ENCODE measurements at places on chromosomes 5 and 9.

- DNase-seq = no peak
Observed at GRCh38 chr5:172543484-172544298, 89.4 kb upstream of the SH3PXD2B start.

GRCh38 chr5:91332267-91333045, 50.7 kb downstream of the ARRDC3 start:
- DNase-seq = no peak

- peak; percentile 57 for DNase-seq
Observed at GRCh38 chr5:72552041-72552557, 44.9 kb upstream of the ZNF366 start.

DNA sequence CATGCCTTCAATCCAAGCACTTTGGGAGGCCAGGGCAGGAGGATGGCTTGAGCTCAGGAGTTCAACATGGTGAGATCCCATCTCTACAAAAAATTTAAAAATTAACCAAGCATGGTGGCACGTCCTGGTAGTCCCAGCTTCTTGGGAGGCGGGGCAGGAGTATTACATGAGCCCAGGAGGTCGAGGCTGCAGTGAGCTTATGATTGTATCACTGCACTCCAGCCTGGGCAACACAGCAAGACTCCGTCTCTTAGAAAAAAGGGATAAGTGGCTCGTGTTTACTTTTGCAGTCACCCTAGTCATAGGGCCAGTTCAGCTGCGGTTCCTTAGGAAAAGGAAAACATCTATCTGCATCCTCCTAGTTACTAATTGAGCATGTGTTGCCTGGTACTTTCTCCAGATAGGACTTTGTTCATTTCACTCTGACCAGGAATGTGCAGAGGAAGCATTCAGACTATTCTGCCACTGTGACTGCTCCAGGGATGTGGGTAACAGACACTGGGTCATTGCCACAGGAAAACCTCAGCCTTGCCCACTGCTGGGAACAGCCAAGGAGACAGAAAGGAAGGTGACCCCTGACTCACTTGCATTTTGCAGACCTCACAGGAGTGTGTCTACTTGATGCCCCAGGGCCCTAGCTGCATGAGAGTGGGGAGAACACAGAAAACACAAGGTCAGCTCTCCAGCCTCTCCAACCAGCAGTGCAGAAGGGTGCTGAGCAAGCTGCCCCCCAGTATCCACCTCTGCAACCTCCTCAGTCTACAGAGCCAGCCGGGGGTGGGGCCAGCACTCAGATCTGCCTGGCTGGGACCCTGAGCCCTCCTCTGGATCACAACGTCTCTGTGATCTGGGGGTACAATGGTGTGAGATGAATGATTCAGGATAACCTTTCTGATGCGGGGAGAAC, 33.9 kb upstream of the ALDH1B1 start:
- no peak for DNase-seq

- no peak for DNase-seq
Observed at GRCh38 chr9:130639866-130640555, 24.4 kb upstream of the PRDM12 start.

- no peak for DNase-seq
Observed at GRCh38 chr9:95313010-95313498, 4.5 kb downstream of the FANCC start.

- DNase-seq = peak; percentile 90
Observed at GRCh38 chr5:73796164-73797131, 170.5 kb downstream of the ARHGEF28 start.

DNA sequence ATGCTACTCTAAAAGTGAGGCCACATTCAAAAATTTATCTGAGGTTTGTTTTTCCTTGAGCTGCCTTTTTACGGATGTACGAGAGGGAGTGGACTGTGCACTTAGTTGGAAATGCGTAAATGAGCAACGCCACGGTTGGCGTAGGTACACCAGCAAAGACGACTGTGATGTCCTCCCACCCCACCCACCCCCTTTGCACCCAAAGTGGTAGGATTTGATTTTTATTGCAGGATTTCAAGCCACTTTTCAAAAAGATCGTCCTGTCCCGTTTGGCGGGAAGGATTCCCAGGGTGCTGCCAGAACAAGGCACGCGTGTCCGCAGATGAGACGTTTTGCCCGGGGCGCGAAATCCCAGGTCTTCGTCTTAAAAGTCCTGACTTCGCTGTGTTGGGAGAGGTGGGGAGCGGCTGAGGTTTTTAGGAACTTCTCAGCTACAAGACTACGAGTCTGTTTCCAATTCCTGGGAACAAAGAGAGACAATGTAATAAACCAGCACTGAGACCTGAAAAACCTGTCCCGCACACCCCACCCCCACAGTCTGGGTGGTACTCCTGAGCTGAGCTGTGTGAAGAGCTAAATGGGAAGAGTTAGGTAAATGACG, 1.0 kb upstream of the TLE1 start:
- DNase-seq = no peak

- no peak for DNase-seq
Observed at GRCh38 chr5:177430972-177431316, 4.5 kb downstream of the GRK6 start.

DNA sequence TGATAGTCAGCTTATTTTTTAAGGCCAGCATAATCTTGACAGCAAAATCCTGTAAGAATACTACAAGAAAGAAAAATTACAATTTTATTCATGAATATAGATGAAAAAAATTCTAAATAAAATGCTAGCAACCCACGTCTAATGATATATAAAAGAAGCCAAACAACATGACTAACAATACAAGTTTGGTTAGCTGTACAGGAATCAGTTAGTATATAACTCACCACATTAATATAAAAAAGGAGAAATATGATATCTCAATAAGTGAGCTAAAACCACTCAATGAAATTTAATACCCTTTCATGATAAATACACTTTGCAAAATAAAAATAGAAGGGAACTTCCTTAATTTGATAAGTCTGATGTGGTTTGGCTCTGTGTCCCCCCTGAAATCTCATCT, 139.7 kb upstream of the MAN2A1 start:
- no peak for DNase-seq

DNA sequence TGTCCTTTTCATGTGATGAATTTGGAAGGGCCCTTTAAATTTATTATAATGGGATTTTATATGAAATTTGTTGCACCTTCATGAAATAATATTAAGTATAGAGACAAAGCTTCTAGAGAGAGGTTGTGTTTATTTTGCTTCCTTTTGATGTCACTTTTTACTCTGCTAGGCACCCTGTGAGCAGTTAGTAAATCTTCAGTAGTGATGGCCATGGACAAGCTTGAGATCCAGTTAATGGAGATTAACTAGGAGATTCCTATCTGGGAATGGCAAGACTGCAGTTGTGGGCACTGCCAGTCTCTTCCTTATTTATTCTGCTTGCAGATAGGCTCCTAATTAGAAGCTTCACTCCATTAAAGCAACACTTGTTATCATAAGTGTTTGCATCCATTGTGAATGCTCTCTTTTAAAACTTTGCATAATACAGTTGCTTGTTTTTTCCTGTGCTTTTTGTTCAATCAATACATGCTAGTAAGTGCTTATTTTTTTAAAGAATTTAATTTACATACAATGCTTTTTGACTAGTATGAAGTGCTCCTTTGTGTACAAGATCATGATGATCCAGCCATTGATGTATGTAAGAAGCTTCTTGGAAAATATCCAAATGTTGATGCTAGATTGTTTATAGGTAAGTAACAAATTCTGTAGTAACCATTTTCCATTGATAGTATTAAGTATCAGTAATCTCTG, 25.9 kb downstream of the UGCG start:
- DNase-seq = no peak

GRCh38 chr5:178165581-178165980, 11.9 kb upstream of the NHP2 start:
- no peak for DNase-seq

GRCh38 chr5:169804861-169805260, 167.8 kb downstream of the DOCK2 start:
- DNase-seq = no peak

- DNase-seq = no peak
Observed at GRCh38 chr5:90161414-90161813, 248.1 kb downstream of the CETN3 start.

GRCh38 chr9:2151171-2151570, 136.0 kb downstream of the SMARCA2 start:
- DNase-seq = no peak

GRCh38 chr9:127170652-127171051, 48.2 kb upstream of the ANGPTL2 start:
- no peak for DNase-seq

DNA sequence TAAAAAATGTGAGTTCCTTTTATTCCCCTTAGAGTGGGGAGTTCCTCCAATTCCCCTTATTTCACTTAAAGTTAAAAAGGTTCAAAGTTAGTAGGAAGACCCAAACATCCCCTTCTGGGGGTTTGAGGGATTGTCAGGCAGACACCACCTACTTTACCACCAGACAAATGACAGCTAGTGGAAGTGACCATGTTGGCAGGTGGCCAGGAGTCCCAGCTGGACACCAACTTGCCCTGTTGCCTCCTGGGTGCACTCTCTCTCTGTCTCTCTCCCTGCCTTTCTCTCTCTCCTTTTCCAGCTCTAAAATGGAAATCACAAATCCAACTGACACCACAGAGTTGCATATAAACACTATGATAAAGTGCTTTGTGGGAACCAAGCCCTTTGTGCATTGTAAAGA, 307.7 kb upstream of the TLE4 start:
- no peak for DNase-seq

- DNase-seq = no peak
Observed at GRCh38 chr9:70131296-70131695, 87.6 kb downstream of the MAMDC2 start.

DNA sequence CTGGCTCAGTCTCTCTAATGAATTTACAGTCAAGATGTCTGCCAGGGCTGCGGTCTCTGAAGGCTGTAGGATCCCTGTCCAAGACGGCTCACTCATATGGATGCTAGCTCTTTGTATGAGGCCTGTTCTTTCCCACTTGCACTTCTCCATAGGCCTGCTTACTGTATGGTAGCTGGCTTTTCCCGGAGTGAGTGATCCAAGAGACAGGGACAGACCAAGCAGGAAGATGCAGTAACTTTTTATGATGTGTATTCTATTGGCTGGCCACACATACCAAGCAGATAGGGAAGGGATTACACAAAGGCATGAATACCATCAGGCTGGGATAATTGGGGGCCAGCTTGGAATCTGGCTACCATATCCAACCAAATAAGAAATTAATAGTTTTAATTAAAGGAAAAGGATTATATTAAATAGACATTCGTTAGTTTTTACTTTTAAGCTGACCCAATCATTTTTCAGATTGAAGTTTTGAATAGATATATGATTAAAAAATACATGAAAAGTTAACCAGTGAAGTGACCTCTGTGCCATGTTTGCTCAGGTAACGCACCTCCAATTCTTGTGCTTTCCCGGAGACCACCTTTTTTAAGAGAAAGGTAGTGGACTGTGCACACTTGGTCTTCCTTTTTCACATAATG, 20.6 kb downstream of the NSD1 start:
- DNase-seq = peak; percentile 31

DNA sequence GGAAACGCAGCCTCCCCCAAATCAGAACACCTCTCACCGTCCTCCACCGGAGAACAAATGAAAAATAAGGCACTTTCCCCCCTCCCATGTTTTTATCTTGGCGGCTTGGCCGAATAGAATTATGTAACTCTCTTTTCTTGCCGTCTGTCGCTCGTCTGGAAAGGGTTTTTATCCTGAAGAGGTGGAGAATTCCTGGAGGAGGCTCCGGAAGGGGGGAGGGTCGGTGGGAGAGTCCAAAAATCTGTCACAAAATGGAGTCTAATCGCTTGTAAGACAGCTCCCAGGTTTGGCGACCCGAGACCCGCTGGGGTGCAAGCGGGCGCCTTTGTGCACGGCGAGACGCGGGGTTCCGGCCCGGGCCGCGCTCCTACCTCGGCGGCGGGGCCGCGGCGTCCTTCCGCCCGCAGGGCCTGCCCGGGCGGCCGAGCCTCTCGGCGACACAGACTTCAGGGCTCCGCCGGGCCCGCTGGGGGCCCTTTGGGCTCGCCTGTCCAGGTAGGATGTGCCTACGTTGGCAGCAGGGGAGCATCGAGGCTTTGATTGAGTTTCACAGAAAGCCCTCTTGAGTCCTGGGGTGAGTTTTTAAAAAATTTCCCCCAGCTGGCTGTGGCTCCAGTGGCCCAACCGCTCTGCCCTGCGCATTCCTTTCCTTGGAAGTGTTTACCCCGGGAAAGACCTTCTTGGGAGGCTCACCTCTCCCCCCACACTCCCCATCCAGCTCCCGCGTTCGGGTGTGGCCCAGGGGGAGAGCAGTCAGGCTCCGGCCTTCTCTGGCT, 5.0 kb downstream of the LMX1B start:
- no peak for DNase-seq

- no peak for DNase-seq
Observed at GRCh38 chr5:168274406-168274805, 17.0 kb upstream of the WWC1 start.

DNA sequence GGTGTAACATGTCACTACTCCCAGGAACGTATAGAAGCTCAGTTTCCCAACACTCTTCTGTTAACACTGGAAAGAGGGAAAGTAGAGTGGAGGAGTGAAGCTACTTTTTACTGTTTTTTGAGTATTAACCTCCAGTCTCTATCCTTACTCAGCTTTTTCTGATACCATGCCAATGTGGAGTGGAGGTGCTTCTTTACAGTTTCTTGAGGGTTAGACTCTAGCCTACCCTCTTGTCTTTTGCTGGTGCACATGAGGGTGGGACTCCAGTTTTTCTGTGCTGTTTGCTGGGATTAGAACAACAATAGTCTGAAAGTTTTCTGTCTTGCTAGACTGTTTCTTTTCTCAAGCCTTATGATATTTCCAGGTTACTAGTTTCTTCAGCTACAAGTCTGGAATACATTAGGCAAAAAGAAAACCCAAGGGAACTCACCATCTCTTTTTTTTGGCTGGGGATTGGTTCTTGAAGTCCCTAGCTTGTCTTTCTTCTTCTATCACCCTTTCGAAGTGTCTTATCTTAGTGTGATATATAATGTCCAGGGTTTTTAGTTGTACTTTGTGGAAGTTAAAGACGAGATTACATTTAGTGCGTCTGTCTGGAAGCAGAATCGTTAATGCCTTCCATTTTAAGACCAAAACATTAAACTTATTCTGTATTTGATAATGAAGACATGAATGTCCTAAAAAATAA, 35.9 kb downstream of the PRR16 start:
- no peak for DNase-seq

GRCh38 chr9:86626802-86627201, 272.6 kb upstream of the TUT7 start:
- no peak for DNase-seq

GRCh38 chr5:178677429-178677828, 50.6 kb upstream of the CLK4 start:
- no peak for DNase-seq

DNA sequence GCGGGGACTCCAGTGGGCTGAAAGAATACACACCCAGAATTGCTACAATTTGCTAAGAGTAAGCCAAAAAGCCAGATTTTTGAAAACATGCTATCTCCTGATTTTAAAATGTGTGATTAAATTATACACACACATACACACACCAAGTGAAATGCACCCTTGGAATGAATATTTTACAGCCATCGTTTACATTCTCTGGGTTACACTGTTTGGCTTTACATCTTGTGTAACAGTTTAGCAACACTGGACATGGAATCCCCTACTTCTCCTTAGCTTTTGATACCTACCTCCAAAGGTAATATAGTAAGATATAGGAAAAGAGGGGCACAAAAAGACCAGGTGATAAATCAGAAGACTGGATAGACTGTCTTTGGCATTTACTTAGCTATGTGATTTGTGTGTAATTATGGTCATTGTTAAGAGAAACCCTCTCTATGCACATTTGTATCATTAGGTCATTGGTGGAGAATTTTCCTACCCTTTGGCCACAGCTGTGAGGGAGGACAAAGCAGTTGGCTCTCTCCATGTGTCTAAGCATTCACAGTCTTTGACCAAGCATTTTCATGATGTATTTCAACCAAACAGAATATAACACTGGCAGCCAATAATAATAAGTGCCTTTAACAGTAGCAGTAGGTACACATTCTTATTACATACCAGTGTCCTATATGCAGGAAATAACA, 7.6 kb downstream of the SVEP1 start:
- no peak for DNase-seq

Data from GM04503 (cell line).